ENCODE measurements at places on chromosomes 12 and 14. TPM values are rescaled to one million over a fixed set of nuclear protein-coding genes. Genes with fewer than 3 reads are reported as not detected.

SYCP3 gene
- not detected for total RNA-seq

GPR84 gene
- not detected for total RNA-seq

CMKLR1 gene
- not detected for total RNA-seq

MYRFL gene
- not detected for total RNA-seq

TECPR2 gene
- total RNA-seq, result 8.1 TPM

KRT84 gene
- not detected for total RNA-seq

CCDC196 gene
- total RNA-seq, result not detected

RDH5 gene
- total RNA-seq, result 2.2 TPM

TIMELESS gene
- 23.6 TPM for total RNA-seq

FLVCR2 gene
- not detected for total RNA-seq

MVK gene
- 47.9 TPM for total RNA-seq

LRRC10 gene
- not detected for total RNA-seq

DBX2 gene
- not detected for total RNA-seq

FMNL3 gene
- total RNA-seq, result 7.8 TPM

MYO1H gene
- not detected for total RNA-seq

VRTN gene
- not detected for total RNA-seq

PRB2 gene
- not detected for total RNA-seq

TBX3 gene
- 5.2 TPM for total RNA-seq

LHX5 gene
- total RNA-seq, result 1.2 TPM

IPO4 gene
- total RNA-seq, result 82.5 TPM

MAP1LC3B2 gene
- 0.70 TPM for total RNA-seq

PRPH gene
- total RNA-seq, result 0.16 TPM

DHH gene
- not detected for total RNA-seq

ATL1 gene
- 15.1 TPM for total RNA-seq

KRT71 gene
- not detected for total RNA-seq

PTHLH gene
- total RNA-seq, result 391 TPM

WNT1 gene
- total RNA-seq, result not detected

MYF6 gene
- not detected for total RNA-seq

SP7 gene
- not detected for total RNA-seq

ARMH4 gene
- 0.04 TPM for total RNA-seq

EFS gene
- total RNA-seq, result 10.1 TPM

C1R gene
- 12.6 TPM for total RNA-seq

TMEM229B gene
- total RNA-seq, result 3.0 TPM

CFAP251 gene
- total RNA-seq, result 81.1 TPM

OTOGL gene
- total RNA-seq, result not detected

BRMS1L gene
- total RNA-seq, result 4.4 TPM

TWF1 gene
- 138 TPM for total RNA-seq

TUBA1C gene
- total RNA-seq, result 721 TPM

CLEC4C gene
- total RNA-seq, result not detected

SDR9C7 gene
- 0.31 TPM for total RNA-seq

CACNA1C gene
- total RNA-seq, result not detected

WSCD2 gene
- not detected for total RNA-seq

TMEM260 gene
- 5.7 TPM for total RNA-seq
